Stimulated activated CD8-positive, alpha-beta memory T cell treated with anti-CD3 and anti-CD28 coated beads, Interleukin-2, amount 100 ng/mL, for 1 hour (primary cell): ENCODE measurements at places on chromosomes 2 and 18.
A peak's percentile ranks its signal among the peaks of the same experiment; 100 is the strongest.

- no peak for DNase-seq
Measured at GRCh38 chr2:18544171-18544570, 16.3 kb downstream of the RDH14 start.

- DNase-seq: no peak
Measured at GRCh38 chr18:75723521-75724340, 296.2 kb upstream of the SMIM21 start.

- DNase-seq: no peak
Measured at GRCh38 chr2:186544255-186544675, 45.6 kb upstream of the ITGAV start.

DNA sequence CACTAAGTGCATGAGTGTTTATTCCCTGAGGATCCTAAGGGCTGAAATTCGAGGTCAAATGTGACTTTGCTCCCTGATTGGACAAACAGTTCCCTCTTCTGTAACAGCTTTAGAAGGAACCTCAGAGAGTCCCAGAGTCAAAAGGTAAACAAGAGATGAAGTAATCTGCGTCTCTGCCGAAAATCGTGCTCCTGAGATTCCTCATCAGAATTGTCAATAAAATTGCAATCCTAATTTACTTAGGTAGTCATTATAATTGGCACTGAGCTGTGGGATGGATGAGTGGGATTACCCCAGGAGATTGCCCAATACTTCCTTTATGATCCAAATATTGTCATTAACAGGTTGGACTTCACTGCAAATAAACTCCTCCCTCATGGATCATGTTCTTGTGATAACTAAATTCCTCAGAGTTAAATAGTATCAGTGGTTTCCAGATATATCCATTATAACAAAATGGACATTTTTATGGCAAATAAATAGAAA lies 907 bp upstream of the SUCLG1 start:
- no peak for DNase-seq

DNA sequence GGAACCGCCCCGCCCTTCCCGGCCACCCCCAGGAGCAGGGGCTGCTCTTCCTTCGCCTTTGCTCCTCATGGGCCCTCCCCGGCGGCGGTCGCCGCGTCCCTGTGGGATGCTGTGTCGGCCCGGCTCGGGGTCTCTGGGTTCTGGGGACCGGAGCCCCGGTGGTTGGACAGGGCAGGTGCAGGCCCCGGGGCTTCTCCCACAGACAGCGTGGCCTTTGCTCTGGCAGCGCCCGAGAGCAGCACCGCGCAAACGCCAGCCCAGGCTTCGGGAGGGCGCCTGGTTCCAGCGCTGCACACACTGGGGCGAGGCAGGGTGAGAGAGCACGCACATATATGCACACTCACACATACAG lies 9.0 kb upstream of the KCNG2 start:
- no peak for DNase-seq

GRCh38 chr2:145366341-145366740 lies 846.4 kb upstream of the ZEB2 start:
- DNase-seq: no peak

DNA sequence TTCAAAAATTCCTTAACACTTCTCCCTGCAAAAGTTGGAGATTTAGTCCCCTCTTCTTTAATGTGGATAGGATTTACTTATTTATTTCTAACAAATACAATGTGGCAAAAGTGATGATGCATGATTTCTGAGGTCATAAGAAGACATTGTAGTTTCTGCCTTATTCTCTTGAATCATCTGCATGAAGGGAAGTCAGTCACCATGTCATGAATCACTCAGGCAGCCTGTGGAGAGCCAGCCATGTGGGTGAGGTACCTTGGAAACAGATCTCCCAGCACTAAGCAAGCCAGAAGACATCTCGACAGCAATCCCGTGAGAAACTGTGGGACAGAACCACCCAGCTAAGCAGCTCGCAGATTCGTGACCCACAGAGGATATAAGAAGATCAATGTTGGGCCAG lies 2.7 kb upstream of the ZC3H8 start:
- no peak for DNase-seq

DNA sequence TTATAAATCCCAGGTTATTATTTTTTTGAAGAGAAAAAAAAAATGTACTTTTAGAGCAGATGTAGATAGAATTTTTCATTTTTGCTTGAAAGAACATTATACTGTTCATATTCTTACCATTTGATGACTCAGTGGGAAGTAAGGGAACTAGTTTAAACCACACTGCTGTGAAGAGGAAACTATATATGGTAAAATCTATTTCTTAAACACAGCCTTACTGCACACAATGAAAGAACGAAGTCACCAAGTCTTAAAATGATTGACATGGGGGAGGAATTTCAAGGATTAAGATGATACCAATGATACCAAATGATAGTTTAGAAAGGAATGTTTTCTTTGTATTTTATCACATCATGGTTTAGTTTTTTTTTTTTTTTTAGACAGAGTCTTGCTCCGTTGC lies 5.0 kb downstream of the ACTR2 start:
- no peak for DNase-seq

DNA sequence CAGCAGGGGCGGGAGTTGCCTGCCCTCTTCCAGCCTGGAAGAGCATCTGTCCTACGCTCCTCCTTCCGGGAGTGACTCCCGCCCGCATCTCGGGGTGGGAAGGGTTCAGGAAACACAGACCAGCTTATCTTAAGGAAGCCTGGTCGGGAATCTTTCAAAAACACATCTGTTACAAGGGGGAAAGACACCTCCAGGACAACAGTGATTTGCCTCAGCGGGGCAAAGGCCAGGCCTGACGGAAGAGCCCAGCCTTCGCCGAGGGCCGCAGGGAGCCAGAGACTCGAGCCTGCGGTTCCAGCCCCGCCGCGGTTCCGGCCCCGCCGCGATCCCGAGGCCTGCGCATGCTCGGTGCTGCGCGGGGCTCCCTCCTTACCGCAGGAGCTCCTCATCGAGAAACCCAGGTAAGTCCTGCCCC lies 38.1 kb upstream of the TGIF1 start:
- DNase-seq: no peak

GRCh38 chr2:28577791-28578680 lies 82.2 kb downstream of the PLB1 start:
- no peak for DNase-seq

DNA sequence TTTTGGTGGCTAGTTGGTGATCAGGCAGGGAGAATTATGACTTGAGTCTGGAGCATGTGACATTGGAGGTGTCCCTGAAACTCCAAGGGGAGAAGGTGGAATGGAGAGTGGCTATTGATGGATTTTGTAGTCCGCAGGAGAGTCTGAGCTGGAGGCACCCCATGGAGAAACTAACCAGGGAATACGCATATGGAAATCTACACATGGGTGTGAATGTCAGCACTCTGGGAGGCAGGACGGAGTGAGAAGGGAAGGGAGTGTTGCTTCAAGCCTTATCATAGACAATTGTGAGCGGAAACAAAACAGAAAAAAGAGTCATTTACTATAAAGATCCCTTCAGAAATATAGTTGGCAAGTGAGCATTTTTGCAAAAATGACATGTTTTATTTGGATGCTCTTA lies 667 bp upstream of the SCYGR4 start:
- DNase-seq: no peak

GRCh38 chr2:182444170-182444569 lies 17.3 kb upstream of the PDE1A start:
- no peak for DNase-seq

- no peak for DNase-seq
Measured at GRCh38 chr2:239412905-239413603, 12.2 kb upstream of the HDAC4 start.

DNA sequence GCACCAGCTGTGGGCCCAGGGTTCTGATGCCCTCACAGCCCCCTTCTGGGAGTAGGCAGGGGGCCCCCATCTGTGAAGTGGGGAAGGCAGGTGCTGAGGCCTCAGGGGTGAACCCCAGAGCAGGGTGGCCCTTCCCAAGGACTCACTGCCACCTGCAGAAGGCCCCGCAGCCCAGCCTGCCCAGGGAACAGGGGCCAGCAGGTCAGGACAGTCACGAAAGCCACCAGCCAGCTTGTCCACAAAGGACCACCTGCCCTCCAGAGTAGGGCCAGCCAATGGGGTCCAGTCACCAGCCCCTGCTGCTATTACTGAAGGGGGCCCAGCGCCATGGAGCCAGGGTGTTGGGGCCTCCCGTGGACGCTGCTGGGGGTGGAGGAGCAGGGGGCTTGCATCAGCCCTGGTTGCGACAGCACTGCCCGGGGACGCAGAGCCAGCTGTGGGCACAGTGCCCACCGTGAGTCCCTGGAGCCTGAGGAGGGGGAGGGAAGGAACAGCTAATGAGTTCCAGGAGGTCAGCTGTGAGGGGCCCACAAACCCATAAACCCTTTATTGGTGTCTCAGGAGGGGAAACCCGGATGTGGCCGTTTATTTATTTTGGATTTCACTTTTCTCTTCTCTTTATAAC lies 11.5 kb upstream of the SNED1 start:
- DNase-seq: no peak

DNA sequence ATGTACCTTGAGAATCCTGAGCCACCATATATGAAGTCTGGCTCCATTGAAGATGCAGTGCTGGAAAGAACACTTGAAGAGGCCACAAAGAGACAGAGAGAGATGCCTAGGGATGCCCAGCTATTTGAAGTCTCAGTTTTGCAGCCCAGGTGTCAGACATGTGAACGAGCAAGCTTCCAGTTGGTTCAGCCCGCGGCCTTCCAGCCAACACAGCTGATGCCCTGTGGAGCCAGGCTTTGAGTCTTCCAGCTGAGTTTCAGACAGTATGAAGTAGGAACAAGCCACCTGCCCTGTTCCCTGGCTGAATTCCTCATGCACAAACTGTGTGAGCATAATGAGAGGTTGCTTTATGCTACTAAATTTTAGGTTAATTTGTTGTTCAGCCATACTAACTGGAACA lies 108.8 kb downstream of the SPHKAP start:
- no peak for DNase-seq

DNA sequence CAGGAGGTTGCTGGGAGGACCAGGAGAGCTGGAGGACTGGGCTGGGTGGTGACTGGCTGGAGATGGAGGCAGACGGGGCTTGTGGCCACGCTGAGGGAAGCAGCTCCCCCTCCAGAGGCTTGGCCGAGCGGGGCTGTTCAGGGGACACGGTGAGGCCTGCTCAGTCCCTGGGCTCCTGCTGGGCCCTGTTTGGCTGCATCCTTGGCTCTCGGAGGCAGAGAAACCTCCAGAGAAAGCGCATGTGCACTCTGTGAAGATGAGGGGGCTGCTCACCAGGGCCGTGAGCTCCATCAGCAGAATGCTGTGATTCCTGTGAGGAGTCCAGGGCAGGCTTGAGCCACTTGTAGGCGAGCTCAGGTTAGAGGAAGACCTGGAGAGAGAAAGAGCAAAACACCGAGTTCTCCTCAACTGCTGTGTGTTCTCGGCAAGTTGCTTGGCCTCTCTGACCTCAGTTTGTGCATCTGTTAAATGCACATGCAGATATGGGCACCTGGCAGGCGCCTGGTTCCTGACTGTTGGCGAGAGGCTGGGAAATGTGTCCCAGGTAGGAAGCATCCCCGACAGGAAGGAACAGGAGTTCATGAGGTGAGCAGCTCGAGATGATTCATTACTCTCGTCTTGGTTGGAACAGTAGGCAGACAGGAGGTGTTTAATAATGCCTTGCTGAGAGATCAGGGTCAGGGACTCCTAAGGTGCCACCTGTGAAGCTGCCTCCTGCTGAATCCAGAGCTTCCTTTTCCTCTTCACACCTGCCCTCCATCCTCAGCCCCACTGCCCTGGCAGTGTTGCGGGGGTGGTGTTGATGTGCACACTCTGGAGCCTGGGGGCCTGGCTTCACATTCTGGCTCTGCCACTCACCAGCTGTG lies 941 bp downstream of the ZAP70 start:
- no peak for DNase-seq

GRCh38 chr2:43743706-43744105 lies 30.1 kb upstream of the DYNC2LI1 start:
- DNase-seq: no peak

DNA sequence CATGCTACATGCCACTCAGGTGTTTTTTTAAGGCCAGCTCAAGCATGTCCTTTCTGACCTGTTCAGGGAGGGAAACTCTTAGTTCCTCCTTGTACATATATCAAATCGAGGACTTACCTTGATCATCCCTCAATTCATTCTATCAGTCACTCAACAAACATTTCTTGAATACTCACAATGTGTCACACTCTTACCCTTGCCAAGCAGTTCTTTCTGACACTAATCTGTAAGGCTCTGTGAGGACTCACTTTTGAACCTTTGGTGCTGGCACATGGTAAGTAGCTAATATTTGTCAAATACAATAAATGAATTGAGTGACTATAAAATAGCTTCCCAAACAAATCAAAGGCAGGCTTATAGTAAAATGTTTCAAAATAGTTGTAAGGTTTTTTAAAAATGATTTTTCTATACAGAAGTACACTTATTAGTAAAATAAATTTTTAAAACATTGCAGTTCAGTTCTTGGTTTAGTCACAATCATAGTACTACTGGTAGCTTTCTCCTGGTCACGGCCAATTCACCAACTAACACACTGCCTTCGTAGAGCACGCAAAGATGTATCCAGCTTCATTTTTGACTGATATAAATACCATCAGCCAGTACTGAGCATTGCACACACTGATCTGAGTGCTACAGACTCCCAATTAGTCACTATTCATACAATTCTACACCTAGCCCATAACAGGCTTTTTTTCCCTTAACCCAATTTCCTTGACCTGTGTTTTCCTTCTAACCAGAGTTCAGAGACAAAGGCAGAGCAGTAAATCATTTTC lies 50.9 kb downstream of the ZEB2 start:
- no peak for DNase-seq

- no peak for DNase-seq
Measured at GRCh38 chr18:57275111-57275510, 77.2 kb upstream of the ST8SIA3 start.

DNA sequence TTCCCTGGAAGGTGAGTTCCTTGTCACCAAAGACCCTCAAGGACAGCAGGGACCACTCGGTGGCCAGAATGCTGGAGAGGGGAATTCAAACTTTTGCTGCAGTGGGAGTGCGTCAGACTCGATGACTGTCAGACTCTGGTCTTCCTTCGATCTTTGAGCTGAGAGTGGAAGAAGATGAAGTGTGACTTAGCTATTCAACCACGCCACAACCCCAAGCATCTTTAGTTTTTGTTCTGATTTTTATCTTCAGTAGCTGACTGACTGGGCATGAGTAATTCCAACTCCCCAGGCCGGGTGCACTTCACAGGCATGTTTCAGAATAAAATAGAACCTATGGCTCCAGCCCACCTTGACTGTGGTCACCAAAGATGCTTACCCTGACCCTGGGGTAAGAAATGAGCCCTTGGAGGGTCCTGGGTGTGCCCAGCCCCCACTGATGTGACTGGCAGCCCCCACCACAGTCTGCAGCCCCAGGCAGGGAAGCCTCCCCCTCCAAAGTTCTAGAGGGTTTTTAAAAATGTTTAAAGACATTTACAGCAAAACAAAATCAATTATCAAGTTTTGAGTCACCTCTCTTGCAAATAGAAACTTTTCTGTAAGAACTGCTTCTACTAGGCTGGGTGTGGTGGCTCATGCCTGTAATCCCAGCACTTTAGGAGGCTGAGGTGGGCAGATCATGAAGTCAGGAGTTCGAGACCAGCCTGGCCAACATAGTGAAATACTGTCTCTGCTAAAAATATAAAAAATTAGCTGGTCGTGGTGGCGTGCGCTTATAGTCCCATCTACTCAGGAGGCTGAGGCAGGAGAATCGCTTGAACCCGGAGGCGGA lies 24.9 kb upstream of the YWHAQ start:
- peak; percentile 19 for DNase-seq
